ENCODE measurements at places on chromosomes 5 and 9. TPM values are rescaled to one million over a fixed set of nuclear protein-coding genes. Genes with fewer than 3 reads are reported as not detected.

DNA sequence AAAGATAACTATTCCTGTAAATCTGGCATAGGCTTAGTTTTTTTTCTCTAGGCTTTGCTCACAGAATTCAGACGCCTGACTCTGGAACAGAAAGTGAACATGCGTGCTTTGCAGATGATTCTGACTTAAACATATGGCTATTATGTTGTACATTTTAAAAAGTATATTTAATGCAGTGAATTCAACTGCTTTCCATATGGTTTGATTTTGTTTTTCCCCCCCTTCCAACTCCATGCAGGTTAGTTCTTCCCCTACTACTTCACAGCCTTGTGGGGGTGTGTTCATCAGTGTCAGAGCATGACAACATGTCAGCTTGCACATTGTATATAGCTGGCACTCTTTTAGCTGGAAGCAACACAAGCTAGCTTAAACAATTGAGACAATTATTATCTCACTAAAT is 226.8 kb downstream of the TMEM167A start:
- no peak for DNase-seq

DNA sequence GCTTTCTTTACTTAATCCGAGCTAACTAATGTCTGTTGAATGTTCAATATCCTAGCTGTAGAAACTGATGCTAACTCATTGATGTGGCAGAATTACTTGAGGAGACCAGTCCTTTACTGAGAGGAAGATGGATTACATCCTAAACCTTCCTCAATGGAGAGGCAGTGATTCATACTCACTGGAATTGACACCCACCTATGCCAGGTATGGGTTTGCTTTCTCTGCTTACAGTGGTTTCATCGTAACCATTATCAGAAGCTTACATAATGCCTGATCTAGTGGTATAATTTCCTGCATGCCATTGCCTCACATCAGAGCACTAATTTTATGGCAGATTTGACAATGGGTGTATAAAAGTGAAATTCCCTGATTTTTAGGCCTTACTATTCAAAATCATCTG is 384.7 kb downstream of the ANXA1 start:
- no peak for DNase-seq

DNA sequence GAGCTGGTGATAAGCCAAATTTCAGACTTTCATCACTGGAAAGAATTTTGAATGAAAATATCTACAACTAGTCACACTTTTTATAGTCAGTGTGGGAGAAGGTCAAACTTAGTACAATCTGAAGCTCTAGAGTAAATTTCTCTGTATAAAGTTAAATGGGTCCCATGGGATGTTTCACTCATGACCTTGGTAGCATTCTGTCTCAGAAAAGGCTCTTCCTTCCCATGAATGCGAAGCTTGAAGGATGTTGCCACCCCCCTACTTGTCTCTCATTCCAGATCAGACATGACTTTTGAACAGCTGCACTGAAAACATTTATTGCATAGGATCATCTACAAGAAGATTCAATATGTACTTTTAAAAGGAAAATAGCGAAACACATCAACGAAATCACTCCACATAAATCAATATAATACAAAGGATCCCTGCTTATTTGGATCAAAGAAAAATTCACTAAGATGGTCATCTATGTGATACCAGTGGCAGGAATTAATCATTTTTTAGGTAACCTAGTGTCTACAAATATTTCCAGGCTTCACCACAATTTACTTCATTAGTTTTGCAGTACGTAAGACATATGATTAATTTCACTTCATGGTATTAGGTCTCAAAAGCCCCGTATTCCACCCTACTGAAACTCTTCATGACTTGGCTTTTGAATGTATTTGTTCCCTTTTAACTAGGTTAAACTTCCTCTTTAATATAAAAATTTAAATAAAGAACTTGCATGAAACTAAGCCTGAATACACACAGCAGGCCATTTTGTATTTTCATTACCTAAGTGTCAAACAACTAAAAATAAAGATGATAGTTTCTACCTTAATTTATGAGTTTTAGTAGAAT is 4.4 kb downstream of the ST8SIA4 start:
- DNase-seq = no peak

GRCh38 chr5:168076561-168076991 is 214.9 kb upstream of the WWC1 start:
- no peak for DNase-seq

- DNase-seq = no peak
Observed at GRCh38 chr9:89732295-89732938, 127.6 kb downstream of the GADD45G start.

- DNase-seq = no peak
Observed at GRCh38 chr9:100591639-100592412, 13.9 kb downstream of the CAVIN4 start.

- DNase-seq = no peak
Observed at GRCh38 chr5:32217886-32218396, 43.8 kb upstream of the GOLPH3 start.

GRCh38 chr9:24766081-24766480 is 220.4 kb upstream of the IZUMO3 start:
- no peak for DNase-seq

TTC16 gene
- not detected for total RNA-seq

POLR3G gene
- total RNA-seq = 2.5 TPM

PAEP gene
- total RNA-seq = not detected

CFAP90 gene
- total RNA-seq = not detected

Measured in omental fat pad (tissue), 4 donors.